ENCODE measurements at places on chromosomes 16 and 17.

GRCh38 chr16:25092441-25092840 lies 19.1 kb upstream of the LCMT1 start:
- H3K4me1 ChIP-seq, result peaks cover 13% of the 10 kb centered on the region
- no peak overlapping the region for H3K27ac ChIP-seq
- H3K27me3 ChIP-seq, result peaks cover 31% of the 10 kb centered on the region
- no peak for DNase-seq
- no peaks in the 10 kb centered on the region for H3K36me3 ChIP-seq

DNA sequence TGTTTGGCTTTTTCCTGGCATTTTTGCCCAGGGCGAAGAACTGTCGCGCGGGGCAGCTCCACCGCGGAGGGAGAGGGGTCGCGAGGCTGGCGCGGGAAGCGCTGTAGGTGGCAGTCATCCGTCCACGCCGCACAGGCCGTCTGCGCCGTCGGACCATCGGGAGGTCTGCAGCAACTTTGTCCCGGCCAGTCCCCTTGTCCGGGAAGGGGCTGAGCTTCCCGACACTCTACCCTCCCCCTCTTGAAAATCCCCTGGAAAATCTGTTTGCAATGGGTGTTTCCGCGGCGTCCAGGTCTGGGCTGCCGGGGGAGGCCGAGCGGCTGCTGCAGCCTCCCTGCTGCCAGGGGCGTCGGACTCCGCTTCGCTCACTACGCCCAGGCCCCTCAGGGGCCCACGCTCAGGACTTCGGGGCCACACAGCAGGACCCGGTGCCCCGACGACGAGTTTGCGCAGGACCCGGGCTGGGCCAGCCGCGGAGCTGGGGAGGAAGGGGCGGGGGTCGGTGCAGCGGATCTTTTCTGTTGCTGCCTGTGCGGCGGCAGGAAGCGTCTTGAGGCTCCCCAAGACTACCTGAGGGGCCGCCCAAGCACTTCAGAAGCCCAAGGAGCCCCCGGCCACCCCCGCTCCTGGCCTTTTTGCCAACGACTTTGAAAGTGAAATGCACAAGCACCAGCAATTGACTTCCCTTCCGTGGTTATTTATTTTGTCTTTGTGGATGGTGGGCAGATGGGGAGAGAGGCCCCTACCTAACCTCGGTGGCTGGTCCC lies 2.3 kb upstream of the CBX4 start:
- no peak for DNase-seq
- peak overlapping the region; percentile 81 for H3K4me3 ChIP-seq
- H3K27me3 ChIP-seq, result peaks cover 45% of the 10 kb centered on the region

GRCh38 chr17:4721203-4722135 lies 9.8 kb upstream of the MED11 start:
- H3K27ac ChIP-seq, result peak overlapping the region; percentile 85
- H3K4me3 ChIP-seq, result no peak overlapping the region
- H3K36me3 ChIP-seq, result peaks cover 4% of the 10 kb centered on the region
- no peak for DNase-seq

DNA sequence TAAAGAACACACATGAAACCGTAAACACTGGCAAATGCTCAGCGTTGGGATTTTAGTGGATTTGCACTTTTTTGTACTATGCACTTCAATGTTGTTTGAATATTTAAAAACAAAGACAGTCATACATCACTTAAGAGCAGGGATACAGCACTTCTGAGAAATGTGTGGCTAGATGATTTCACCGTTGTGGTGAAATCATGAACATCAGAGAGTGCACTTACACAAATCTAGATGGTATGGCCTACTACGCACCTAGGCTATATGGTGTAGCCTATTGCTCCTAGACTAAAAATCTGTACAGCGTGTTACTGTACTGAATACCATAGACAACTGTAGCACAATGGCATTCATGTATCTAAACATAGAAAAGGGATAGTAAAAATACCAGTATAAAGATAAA lies 37.6 kb upstream of the CNEP1R1 start:
- H3K27ac ChIP-seq, result no peak overlapping the region
- H3K4me3 ChIP-seq, result no peak overlapping the region
- DNase-seq, result no peak

GRCh38 chr17:59561042-59561441 lies 4.4 kb upstream of the DHX40 start:
- H3K27ac ChIP-seq, result no peak overlapping the region
- no peak for DNase-seq
- H3K4me1 ChIP-seq, result peaks cover 5% of the 10 kb centered on the region
- H3K36me3 ChIP-seq, result peaks cover 3% of the 10 kb centered on the region

GRCh38 chr16:84508502-84508901 lies 4.0 kb upstream of the MEAK7 start:
- peaks cover 32% of the 10 kb centered on the region for H3K4me1 ChIP-seq
- H3K27ac ChIP-seq, result peak overlapping the region; percentile 1
- H3K4me3 ChIP-seq, result no peak overlapping the region
- peaks cover 8% of the 10 kb centered on the region for H3K27me3 ChIP-seq
- no peaks in the 10 kb centered on the region for H3K36me3 ChIP-seq

DNA sequence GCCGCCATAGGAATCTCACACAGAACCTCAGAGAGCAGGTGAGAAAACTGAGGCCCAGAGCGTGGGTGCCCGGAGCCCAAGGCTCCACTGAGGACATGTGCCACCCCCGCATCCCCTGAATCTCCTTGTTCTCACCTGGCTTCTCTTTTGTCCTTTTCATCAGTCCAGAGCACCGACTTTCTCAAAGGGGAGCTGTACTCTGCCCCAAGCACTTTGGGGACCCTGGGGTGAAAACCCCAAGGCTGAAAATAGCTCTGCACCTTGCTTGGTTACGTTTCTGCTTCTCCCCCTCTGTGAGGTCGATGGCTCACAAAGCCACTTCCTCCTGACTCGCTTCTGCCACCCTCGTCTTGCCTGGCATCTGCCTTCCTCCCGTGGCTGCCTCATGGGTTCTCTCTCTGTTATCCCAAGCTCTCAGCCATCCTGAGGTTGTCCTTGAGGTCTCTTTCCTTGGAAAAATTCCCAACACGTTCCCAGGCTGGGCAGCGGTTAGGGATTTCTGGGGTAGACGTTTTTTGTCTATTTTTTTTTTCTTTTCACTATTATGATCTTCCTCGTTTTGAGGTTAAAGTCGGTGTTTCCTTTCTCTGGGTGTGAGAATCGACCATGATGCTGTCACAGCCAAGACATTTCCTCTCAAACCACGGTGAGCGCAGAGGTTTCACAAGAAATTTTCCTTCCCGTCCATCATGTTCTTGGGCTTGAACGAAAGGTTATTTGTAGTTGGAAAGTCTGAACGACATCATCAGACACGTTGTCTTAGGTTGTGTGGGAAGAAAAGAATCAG lies 37.2 kb downstream of the IRF8 start:
- H3K4me1 ChIP-seq, result peaks cover 4% of the 10 kb centered on the region
- no peaks in the 10 kb centered on the region for H3K36me3 ChIP-seq
- H3K27ac ChIP-seq, result no peak overlapping the region
- no peak for DNase-seq

GRCh38 chr16:76336112-76336511 lies 58.9 kb downstream of the CNTNAP4 start:
- H3K4me1 ChIP-seq, result peaks cover 3% of the 10 kb centered on the region
- no peaks in the 10 kb centered on the region for H3K36me3 ChIP-seq
- DNase-seq, result no peak
- H3K27ac ChIP-seq, result no peak overlapping the region
- H3K27me3 ChIP-seq, result no peaks in the 10 kb centered on the region

DNA sequence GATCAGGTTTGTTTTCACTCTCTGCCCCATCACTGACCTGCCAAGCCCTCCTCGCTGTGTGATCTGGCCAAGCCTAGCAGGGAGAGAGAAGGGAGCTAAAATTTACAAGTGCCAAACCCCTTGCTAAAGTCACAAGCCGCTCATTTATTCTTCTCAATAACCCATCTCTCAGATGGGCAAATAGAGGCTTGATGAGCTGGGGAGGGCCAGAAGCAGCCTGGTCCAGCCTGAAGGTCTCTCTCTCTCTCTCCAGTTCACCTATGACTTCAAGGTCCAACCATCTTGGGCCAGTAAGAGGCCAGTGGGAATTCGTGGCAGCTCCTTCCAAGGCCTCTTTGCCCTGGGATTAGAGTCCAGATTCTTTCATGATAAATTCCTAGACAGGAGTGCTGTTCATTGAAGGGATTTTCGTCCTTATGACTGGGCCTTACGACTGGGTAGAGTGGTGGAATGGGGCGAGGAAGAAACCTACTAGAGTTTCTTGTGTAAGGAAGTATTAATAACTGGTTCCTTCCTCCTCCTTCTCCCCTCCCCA lies 3.4 kb downstream of the CA7 start:
- no peak overlapping the region for H3K27ac ChIP-seq
- H3K4me1 ChIP-seq, result peaks cover 4% of the 10 kb centered on the region
- H3K36me3 ChIP-seq, result no peaks in the 10 kb centered on the region
- DNase-seq, result no peak
- no peak overlapping the region for H3K4me3 ChIP-seq

- peaks cover 3% of the 10 kb centered on the region for H3K27me3 ChIP-seq
- DNase-seq, result no peak
- no peaks in the 10 kb centered on the region for H3K36me3 ChIP-seq
- H3K4me3 ChIP-seq, result no peak overlapping the region
- no peak overlapping the region for H3K27ac ChIP-seq
- H3K4me1 ChIP-seq, result no peaks in the 10 kb centered on the region
Observed at GRCh38 chr17:8887834-8888703, 20.6 kb upstream of the PIK3R6 start.

DNA sequence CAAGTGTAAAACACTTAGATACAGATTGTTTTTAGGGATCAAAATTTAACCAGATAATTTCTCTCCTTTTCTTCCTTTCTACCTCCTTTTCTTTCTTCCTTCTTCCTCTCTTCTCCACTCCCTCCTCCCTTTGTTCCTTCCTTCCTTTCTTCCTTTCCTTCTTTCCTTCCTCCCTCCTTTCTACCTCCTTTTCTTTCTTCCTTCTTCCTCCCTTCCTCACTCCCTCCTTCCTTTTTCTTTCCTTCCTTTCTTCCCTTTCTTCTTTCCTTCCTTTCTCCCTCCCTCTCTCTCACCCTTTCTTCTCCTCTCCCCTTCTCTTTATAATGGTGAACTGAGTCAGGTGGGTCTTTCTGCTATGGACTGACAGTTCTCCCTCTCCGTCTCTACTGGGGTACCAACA lies 397.5 kb upstream of the CDH11 start:
- H3K4me3 ChIP-seq, result no peak overlapping the region
- H3K4me1 ChIP-seq, result peaks cover 35% of the 10 kb centered on the region
- no peaks in the 10 kb centered on the region for H3K36me3 ChIP-seq
- H3K27me3 ChIP-seq, result peaks cover 48% of the 10 kb centered on the region
- no peak for DNase-seq

- no peaks in the 10 kb centered on the region for H3K36me3 ChIP-seq
- no peak overlapping the region for H3K4me3 ChIP-seq
- H3K27me3 ChIP-seq, result peaks cover 6% of the 10 kb centered on the region
Observed at GRCh38 chr16:19283637-19284036, 1.9 kb upstream of the CLEC19A start.

DNA sequence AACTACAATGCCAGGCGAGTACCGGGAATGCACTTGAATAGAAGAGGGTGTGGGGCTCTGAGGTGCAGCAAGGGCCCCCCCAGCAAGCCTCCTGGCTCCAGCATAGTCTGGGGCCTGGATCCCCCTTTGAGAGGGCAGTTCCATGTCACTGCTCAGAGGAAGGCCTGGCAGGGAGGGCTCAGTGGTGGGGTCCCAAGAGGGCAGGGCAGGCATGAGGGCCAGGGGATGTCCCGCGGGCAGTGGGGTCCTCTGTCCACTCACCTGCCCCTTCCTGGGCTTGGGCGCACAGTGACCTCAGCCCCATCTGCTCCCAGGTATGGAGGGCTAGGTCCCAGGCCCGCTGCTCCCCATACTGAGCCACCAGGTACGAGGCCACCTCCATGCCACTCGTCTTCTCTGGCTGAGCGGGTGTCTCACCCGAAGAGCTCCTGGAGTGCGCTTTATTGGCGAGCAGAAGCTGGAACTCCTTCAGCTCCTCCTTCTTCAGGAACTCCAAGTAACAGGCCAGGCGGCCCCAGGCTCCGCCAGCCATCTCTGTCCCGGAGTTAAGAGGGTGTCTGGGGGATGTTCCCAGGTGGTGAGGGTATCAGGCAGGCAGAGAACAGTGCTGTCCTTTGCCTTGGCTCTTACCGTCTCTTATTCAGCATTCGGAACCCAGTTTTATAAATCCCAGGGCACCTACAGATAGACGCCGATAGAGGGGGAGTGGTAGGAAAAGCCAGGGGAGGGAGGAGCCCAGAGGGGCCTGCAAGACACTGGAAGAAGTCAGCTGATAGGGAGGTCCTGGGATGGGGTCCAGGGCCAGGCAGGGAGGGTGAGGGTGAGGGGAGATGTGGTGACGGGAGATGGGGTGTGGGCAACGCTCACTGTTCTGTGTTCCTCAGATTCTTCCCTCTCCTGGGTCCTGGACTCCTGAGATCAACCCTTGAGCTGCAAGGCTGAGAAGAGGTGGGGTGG lies 605 bp downstream of the NLRP1 start:
- H3K27ac ChIP-seq, result no peak overlapping the region
- H3K4me3 ChIP-seq, result no peak overlapping the region
- DNase-seq, result no peak
- peaks cover 13% of the 10 kb centered on the region for H3K27me3 ChIP-seq
- no peaks in the 10 kb centered on the region for H3K36me3 ChIP-seq
- peaks cover 12% of the 10 kb centered on the region for H3K4me1 ChIP-seq

Measured in type B pancreatic cell (in vitro differentiated cells).